ENCODE measurements at places on chromosomes 5 and 9. TPM values are rescaled to one million over a fixed set of nuclear protein-coding genes. Genes with fewer than 3 reads are reported as not detected.

DNA sequence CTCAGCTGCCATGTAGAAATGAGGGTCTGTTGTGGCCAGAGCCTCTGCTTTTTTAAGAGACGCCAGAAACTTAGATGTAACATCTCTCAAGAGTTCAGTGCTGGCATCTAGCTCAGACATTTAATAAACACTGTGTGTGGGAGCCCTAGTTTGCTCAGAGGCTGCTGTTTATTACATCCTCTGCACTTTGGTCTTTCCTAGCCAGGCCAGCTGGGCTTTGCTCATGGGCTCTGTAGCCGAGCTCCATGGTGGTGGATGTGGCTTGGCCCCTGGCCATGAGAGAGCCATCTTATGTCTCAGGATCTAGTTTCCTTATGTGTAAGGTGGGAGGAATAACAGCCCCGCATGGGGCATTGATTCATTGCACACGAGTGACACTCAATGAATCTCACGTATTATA lies 30.0 kb downstream of the ARHGEF37 start:
- DNase-seq: no peak

DNA sequence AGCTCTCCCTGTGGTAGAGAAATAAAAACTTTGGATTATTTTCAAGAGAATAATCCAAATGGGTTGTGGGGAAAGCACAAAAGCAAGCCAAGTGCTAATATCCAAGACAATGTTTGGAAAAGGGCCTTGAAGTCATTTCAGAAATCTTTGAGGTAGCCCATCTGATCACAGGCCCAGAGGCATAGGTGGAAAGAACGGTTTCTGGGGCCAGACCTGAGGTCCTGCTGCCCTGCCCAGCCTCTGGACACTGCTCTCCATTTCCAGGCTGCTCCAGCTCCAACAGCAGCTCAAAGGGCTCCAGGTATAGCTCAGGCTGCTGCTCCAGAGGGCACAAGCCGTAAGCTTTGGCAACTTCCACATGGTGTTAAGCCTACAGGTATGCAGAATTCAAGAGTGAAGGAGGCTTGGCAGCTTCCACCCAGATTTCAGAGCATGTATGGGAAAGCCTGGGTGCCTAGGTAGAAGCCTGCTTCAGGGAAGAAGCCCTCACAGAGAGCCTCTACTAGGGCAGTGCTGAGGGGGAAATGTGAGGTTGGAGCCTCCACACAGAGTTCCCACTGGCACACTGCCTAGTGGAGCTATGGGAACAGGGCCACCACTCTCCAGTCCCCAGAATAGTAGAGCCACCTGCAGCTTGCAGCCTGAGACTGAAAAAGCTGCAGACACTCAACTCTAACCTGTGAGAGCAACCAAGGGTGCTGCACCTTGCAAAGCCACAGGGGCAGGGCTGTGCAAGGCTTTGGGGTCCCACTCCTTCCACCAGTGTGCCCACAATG lies 133.1 kb downstream of the PIK3R1 start:
- no peak for DNase-seq

Gene ADAMTSL2
- not detected for polyA plus RNA-seq

Gene STPG3
- polyA plus RNA-seq: not detected

Gene GPR21
- polyA plus RNA-seq: not detected

Gene QRFP
- not detected for polyA plus RNA-seq
